ENCODE measurements at places on chromosomes 6 and 20.

DNA sequence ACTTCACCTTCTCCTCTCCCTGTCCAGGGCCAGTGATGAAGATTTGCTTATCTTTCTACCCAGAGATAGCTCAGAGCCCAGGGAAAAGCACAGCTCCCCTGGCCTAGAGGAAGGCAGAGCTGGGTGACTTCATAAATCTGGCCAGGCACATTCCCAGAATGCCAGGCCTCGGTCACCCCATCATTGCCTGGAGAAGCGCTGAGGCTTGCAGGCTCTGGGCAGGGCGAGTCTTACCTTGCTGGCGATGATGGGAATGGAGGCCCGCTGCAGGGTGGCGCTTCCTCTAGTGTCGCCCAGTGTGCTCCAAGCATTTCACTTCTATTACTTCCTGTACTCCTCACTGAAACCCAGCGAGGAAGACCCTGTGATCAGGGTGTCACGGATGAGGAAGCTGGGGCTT is 60.1 kb downstream of the DAAM2 start:
- DNase-seq: no peak

DNA sequence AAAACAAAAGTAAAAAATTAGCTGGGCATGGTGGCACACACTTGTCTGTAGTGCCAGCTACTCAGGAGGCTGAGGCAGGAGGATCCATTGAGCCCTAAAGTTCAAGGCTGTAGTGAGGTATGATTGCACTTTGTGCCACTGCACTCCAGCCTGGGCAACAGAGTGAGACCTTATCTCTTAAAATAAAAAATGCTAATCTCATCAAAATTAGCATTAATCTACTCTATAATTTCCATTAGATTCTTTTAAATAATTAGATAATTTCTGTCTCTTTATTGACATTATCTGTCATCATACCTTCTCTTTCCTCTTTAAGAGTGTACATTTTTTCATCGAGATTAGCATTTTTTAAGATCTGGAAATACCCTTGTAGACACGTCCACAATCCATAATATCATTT is 48.0 kb downstream of the PHACTR3 start:
- no peak for DNase-seq

GRCh38 chr6:124879110-124879991 is 82.9 kb upstream of the RNF217 start:
- DNase-seq: no peak

DNA sequence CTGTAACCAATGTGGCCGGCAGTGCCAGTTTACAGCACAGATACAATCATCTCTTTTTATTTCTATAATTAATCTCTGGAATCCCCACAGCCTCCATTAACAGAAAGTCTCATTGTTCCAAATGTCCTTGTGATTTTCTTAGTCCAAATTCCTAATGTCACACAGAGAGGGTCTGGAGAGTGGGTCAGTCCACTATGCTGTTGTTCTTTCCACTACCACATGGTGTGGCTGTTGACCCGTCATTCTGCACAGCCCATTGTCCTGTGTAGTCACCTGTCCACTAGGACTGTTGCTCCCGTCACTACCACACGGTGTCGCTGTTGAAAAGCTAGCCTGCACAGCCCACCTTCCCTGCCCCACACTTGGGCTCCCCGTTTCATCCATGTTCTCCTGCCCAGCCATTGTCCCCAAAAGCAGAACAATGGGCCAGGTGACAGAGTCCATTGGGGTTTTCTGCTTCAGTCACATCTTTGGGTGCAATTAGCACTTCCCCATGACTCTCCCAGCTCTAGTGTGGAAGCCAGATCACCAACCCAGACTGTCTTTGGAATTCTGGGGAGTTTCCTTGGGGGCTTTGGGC is 8.6 kb upstream of the LBP start:
- DNase-seq: no peak

DNA sequence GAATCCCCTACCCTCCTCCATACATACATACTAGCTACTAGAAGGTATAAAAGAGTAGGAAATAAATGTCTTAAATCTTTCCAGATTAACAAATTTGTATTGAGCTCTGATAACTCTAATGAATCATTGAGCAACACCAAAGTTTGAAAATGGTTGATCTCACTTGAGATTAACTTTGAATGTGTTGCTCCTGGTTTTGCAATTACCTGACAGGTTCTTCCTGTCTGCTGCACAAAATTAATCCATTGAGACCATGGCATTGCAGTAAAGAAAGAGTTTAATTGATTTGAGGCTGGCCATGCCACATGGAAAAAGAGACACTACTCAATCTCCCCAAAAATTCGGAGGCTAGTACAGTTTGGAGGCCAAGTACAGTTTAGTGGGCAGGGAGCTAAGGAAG is 21.3 kb upstream of the EZR start:
- DNase-seq: no peak

GRCh38 chr6:52612336-52613054 is 35.6 kb upstream of the TRAM2 start:
- DNase-seq: peak; percentile 67

DNA sequence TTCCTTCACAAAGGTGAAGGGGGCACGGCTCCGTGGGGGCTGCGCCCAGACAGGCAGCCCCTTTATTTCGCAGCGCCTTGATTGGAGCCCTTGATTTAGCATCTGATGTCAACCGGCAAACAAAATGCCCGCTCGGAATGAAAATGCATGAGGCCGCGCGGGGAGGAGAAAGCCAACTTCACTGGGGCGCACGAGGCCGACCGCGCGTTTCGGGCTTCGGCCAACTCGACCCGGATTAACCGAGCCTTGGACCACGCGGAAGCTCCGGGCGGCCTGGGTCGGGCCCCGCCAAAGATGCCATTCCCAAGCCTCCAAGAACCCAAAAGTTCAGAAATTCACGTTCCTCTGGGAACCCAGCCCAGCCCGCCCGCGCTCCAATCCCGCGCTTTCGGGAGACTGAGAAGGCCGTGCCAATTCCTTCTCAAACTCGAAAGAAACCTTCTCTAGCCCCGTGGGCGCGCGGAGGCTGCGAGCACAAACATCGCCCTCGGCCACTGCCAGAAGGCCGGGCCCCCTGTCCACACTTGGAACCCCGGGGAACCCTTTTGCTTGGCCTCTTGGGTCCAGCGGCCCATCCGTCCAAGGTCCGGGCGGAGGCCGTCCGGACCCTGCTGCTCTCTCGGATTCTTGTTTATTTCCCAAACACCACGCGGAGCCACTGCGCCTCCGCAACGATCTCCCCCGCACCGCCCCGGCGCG is 879 bp upstream of the INSM1 start:
- DNase-seq: no peak

DNA sequence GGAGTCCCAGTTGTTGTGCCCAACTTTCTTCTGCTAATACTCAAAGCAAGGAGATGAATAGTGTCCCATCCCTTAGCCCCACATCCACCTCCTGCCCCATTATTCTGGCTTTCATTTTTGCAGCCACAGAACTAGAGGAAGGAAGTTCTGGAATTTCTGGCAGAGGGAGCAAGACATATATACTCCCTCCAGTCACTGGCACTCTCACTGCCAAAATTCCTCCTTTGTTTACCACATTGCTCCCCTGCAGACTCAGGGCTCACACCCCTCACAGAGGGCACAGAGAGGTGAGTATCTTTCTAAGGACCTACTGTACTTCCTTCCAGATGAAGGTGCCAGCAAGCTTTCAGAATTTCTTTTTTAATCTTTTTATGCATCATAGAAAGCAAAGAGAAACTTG is 168.0 kb upstream of the ID4 start:
- peak; percentile 52 for DNase-seq

- DNase-seq: no peak
Observed at GRCh38 chr6:113907102-113907815, 50.1 kb downstream of the MARCKS start.

GRCh38 chr6:168162366-168162765 is 83.4 kb upstream of the FRMD1 start:
- peak; percentile 22 for DNase-seq

DNA sequence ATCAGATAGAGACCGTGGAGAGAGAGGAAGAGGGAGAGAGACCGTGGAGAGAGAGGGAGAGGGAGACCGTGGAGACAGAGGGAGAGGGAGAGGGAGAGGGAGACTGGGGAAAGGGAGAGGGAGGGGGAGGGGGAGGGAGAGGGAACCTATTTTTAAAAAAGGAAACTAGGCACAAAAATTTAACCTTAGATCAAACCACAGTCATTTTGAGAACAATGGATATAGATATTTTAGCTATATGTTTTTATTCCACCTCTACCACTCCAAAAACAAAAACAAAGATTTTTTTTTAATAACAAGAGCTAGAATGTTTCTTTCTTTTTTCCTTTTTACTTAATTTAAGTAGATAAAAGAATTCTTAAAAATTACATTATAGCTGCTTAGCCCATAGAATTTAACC is 65.1 kb upstream of the SCGN start:
- no peak for DNase-seq

DNA sequence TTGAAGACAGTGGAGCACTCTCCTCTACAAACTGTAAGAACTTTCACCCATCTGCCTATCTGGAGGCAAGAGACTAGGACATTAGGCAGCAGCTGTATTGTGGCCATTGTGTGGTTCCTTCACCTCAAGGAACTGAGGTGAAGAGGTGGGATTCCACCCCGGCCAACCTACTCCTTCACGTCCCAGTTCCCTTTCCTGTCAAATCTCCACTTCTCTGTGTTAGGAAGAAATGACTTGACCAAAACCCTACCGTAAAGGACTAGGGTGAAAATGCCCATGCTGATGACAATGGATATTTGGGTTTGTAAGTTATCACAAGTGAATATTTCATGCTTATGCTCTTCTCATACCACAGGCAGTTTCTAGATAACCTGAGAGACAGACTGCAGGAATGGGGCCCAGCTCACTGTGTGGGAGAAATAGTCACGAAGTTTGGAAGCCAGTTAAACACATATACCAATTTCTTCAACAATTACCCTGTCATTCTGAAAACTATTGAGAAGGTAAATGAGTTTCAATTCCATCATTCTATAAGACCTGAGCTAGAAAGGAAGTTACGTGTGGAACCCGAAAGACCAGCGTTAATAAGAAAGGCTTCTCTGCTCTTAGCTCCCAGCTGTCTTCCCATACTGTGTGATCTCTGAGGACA is 86.6 kb downstream of the ECT2L start:
- no peak for DNase-seq

GRCh38 chr6:127510876-127511275 is 8.3 kb downstream of the MTCL3 start:
- DNase-seq: no peak

DNA sequence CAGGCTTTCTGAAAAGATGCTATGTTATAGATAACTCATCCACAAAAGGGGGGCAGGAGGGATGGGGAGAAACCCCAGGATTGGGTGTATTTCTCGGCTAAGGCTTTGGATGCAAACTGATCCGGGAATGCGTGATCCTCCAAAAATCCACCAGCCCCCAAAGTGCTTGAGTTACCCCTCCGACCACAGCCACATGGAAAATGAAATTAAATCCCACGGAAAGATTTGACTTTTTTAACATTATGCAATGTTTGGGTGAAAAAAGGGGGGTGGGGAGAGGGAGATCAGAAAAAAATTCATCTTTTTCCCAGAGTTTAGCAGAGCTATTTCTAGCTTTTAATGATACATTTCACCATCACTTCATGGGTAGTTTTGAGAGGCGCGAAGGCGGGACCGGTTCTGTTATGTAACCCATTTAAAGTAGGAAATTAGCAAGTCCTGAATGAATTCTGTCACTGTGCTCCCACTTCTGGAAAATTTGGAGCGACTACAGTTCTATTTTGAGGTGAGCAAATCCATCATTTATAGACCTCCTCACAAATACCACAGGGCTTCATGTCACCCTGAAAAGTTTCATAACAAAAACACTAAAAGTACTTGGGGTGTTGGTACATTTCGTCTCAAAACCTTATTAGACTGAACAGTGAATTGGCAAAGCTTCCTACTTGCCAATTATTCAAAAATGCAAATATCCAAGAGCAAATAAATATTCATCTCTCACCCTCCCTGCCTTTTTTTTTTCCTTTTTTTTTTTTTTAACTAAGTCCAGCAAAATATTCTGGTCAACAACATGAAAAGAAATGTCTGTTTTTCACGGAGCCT is 51.9 kb upstream of the NFATC2 start:
- DNase-seq: no peak

DNA sequence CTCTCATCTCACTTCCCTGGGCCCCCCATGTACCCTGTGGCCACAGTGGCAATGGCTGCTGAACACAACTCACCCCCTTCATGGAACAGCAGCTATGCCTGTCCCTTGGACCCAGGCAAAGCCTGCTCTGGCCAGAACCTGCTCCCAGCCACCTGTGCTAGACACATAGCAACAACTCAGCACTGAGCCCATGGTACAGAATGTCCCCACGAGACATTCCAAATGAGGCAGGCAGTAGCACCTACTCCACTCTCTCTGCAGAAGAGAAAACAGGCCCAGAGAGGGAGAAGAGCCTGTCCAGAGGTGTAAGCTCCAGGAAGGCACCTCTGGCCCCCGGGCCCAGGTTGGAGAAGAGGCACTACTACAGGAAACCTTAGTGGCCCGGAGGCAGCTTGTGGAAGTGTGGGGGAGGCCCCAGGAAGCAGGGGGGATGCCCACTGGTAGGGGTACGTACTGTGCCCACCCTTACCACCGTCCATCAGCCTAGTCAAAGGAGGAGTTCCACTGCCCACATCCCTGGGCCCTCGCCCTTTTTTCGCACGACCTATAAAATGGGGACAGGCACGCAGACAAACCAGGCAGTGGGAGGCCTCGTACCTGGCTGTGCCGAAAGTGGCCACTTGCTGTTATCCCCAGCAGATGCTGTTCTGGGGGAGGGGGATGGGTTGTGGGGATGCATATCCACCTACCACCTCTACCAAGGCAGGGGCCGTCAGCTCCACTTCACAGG is 97.2 kb downstream of the ASXL1 start:
- DNase-seq: no peak

- DNase-seq: no peak
Observed at GRCh38 chr6:113679051-113679450, 178.1 kb upstream of the MARCKS start.

DNA sequence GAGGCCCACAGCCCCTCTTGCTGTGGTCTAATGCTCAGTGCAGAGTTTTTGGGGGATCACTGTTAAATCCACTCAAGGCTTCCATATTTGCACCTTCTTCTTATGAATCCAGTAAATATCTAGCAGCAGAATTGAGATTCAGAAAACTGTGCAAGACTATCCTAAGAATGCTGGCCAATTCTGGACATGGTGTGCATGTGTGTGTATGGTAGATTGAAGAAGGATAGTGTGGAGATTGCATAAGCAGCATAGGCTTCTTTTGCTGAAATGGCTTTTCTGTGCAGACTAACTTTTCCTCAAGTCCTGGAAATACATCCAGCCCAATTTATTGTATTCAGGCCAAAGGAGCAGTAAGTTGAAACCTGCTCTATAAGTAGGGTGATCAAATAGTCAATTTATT is 39.7 kb downstream of the FBXO9 start:
- DNase-seq: no peak
